ENCODE measurements at places on chromosomes 2 and 18. TPM values are rescaled to one million over a fixed set of nuclear protein-coding genes. Genes with fewer than 3 reads are reported as not detected.
A peak's percentile ranks its signal among the peaks of the same experiment; 100 is the strongest.

GRCh38 chr2:111657351-111657975, 226.5 kb downstream of the ANAPC1 start:
- H3K4me3 ChIP-seq, result no peak overlapping the region
- no peak overlapping the region for H3K27ac ChIP-seq
- peaks cover 4% of the 10 kb centered on the region for H3K4me1 ChIP-seq
- no peaks in the 10 kb centered on the region for H3K36me3 ChIP-seq
- peaks cover 13% of the 10 kb centered on the region for H3K27me3 ChIP-seq

DNA sequence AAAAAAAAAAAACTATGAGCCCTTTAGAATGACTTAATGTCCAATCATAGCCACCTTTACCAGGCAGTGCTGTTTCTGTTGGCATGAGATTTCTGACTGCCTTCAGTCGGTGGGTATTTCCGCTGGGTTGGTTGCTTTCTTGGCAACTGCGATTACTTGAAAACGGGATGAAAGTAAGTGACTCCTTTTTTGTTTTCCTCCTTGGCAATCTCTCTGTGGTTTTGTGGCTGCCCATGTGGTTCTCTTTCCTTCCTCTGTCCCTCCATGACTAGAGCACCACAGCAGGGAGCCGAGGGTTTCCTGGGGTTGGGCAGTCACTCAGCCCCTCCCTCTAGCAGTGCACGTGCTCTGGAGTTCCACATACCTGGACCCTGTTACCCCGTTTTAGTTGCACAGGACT, 112.1 kb downstream of the KLHL29 start:
- peaks cover 5% of the 10 kb centered on the region for H3K27me3 ChIP-seq
- peak overlapping the region; percentile 1 for H3K27ac ChIP-seq
- ATAC-seq, result peak; percentile 90
- no peaks in the 10 kb centered on the region for H3K36me3 ChIP-seq
- H3K4me3 ChIP-seq, result peak overlapping the region; percentile 17
- H3K4me1 ChIP-seq, result peaks cover 7% of the 10 kb centered on the region

DNA sequence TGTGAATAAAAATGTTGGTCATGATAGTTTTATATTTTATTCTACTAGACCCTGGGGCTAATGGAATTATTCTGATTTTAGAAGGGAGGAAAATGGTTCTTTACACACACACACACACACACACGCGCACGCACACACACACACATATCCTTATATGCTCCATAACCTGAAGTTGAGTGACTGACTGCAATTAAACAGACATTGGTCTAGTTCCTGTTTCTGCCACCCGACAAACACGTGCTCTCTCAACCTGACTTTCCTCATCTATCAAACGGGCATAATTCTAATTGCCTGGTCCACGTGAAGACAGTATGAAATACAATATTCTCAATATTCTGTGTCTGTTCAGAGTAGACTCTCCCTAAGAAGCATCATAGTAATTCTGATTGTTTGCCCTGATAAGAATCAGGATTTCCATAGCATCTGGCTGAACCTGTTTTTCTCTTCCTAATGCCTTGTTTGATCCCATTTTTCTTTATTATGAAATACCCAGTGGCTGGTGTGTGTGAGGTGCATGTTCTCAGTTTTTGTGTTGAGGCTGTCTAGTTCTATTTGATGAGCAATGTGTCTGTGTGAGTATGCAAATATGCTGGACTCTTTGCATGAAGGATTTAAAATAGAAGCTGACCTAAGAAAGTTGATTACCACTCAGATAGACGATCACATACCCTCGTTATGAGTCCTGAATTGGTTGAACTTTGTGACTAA, 51.0 kb downstream of the SETBP1 start:
- H3K4me1 ChIP-seq, result peaks cover 27% of the 10 kb centered on the region
- peaks cover 12% of the 10 kb centered on the region for H3K27me3 ChIP-seq
- H3K4me3 ChIP-seq, result peak overlapping the region; percentile 9
- H3K36me3 ChIP-seq, result no peaks in the 10 kb centered on the region

DNA sequence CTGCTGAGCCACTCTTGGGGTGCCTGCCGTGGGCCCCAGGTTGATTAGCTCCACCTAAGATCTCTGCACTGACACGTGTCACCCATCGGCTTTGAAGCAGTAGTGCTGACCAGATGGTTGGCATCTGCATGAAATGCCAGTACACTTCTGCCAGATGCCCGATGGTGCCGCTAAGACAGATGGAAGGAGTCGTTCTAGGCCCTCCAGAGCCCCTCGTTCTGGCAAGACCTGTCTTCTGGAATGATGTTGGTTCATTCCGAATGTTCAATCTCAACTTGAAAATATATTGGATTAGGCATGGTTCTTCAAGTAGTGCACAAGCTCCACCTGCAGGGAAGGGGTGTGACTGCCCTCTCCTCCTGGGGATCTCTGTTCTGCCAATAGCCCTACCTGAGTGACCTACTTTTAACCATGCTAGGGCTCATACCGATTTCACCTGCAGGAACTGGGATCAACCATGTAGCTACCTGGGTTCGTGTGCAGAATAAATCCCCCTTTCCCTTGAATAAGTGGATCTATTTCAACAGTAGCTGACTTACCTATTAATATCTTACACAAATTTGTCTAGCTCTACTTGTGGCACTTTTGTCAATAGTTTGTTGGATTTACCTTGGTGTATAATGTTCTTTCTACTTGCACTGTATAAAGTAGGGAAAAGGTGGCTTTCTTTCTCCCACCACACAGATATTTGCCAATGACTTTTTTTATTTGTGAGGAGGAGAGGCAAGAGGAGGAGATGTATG, 342.6 kb downstream of the CTNNA2 start:
- no peaks in the 10 kb centered on the region for H3K4me1 ChIP-seq
- no peak overlapping the region for H3K27ac ChIP-seq
- H3K4me3 ChIP-seq, result no peak overlapping the region

The UCN gene
- total RNA-seq, result 1.7 TPM

The L3MBTL4 gene
- 0.19 TPM for total RNA-seq
